ENCODE measurements at places on chromosomes 1 and 21.
A peak's percentile ranks its signal among the peaks of the same experiment; 100 is the strongest.

- no peak for DNase-seq
These were observed 13.2 kb upstream of the UMODL1 start for GRCh38 chr21:42057851-42058437.

DNA sequence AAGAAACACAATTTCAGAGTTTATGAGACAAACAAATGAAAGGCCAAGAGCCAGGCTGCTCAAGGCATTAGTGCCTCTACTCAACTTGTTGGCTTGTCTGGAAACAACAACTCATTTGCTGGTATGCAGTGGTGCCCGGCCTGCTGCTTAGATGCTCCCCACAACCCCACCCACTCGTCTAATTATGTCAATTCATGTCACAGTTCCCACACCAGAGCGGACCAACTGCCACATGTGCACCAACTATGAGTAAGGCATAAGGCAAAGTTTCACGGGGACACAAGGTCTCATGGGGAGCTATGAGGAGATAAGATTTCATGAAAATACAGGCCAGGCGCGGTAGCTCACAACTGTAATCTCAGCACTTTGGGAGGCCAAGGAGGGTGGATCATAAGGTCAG is 34.5 kb upstream of the LRRC38 start:
- DNase-seq, result no peak

DNA sequence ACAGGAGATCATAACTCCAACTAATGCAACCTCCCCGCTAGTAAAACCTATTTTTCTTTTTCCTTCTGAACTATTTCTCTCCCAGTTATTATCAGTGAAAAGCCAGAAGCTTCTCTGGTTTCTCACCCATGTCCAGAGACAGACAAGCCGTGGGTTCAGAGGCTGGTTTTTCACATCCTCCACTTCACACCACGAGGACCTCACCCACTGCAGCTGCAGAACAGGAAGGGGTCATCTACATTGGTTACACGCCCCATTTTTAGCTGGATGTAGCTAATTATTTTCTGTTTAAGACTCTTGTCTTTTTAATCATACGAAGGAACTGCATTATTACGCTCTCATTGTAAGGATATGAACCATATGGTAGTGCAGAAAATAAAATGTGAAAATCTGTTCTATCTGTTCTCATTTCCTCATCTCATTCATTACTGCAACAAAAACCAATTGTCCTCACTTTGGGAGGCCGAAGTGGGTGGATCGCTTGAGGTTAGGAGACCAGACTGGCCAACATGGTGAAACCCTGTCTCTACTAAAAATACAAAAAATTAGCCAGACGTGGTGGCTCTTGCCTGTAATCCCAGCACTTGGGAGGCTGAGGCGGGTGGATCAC is 39.1 kb upstream of the CLDN14 start:
- peak; percentile 52 for DNase-seq

- DNase-seq, result peak; percentile 58
These were observed 46.5 kb upstream of the COA6 start for GRCh38 chr1:234326497-234327366.

DNA sequence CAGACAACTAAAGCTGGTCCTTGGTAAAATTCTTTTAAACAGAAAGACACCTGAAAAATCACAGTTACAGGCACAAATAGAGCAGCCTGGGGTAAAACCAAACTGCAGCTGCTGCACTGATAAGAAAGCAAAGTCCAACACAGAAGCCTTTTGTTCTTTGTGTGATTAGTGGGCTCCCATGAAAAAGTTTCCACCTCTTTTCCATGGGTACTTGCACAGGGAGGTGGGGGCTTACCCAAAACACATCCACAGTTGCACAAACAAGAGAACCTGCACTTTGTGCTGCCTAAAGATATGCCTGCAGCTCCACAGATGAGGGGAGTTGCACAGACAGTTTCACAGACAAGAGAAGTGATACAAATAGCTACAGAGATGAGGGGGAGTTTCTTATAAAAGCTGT is 106.7 kb upstream of the SLC5A9 start:
- no peak for DNase-seq

GRCh38 chr1:156232201-156232894 is 9.6 kb upstream of the BGLAP start:
- DNase-seq, result no peak

DNA sequence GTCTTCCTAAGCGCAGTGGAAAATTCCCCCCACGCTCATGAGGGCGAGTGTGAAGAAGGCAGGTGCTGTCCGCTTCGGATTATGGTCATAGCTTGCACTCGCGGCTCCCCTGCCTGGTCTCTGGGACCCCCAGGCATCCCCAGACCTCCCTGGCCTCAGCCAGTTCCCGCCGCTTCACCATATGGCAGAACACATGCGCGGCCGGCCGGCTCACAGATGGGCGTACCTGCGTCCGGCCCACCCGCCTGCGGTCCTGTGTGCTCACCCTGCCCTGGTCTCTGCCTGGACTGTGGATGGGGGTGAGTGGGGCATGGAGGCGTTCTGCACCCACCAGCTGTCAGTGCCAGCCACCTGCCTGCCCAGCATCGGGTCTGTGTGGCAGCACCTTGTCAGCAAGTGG is 34.1 kb downstream of the PRKCZ start:
- no peak for DNase-seq

GRCh38 chr21:36433059-36433709 is 46.7 kb downstream of the CLDN14 start:
- no peak for DNase-seq

DNA sequence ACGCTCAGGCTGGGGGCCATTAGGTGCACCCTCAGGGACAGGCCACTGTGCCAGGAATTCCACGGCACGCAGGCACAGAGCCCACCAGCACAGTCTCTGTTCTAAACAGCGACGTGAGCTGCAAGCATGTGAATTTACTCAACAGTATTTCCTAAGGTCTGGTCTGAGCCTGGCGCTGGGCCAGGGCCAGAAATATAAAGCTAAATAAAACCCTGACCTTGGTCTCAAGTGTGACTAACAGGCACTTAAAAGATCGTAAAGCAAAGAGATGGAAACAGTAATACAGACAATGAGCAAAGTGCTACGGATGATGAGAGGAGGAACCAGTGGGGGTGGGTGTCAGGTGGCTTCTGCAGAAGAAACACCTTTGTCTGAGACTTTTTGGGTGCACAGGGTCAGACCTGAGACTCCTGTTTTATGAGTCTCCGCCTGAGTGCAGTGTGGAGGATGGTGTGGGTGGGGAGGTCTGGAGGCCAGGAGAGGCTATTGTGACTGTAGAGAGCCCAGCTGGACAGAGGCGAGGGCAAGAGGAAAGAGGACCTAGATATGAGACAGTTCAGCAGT is 53.4 kb upstream of the EDN2 start:
- DNase-seq, result no peak

- no peak for DNase-seq
These were observed 43.4 kb downstream of the NMNAT2 start for GRCh38 chr1:183374825-183375224.

GRCh38 chr1:214473387-214473786 is 78.0 kb downstream of the PTPN14 start:
- no peak for DNase-seq

DNA sequence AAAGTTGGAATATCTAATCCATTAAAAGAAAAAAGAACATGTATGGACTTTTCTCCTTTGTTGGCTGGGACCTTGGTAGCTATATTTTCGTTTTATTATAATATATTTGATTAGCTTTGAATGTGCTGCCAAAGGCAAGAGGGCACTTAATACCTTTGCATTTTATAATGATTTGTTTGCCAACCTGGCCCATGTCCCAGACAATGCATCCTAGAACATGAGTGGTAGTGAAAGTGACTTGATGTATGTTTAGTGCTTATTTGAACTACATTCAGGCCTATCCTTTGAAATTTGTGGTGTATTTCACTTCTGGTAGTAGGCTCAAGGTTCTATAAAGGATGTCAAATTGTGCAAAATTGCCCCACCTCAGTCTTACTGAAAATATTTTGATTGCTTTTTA is 25.9 kb downstream of the CACHD1 start:
- no peak for DNase-seq

- peak; percentile 70 for DNase-seq
These were observed 41.9 kb upstream of the TNFRSF1B start for GRCh38 chr1:12124693-12125421.

DNA sequence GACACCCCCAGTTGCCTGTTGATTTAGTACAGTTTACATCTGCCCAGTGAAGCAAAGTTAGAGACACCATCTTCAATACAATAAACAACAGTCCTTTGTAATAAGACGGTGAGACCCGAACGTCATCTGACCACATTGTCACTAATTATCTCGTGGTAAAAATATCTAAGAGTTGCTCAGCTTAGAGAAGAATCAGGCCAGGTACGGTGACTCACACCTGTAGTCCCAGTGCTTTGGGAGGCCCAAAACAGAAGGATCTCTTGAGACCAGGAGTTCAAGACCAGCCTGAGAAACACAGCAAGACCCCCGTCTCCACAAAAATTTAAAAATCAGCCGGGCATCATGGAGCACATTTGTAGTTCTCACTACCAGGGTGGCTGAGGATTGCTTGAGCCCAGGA is 53.5 kb downstream of the CD34 start:
- DNase-seq, result no peak

- DNase-seq, result no peak
These were observed 28.1 kb downstream of the TENT5C start for GRCh38 chr1:117633936-117634335.

- no peak for DNase-seq
These were observed 387.8 kb upstream of the LYPLAL1 start for GRCh38 chr1:218785928-218786327.

GRCh38 chr1:93304716-93305138 is 41.0 kb upstream of the DR1 start:
- peak; percentile 78 for DNase-seq

DNA sequence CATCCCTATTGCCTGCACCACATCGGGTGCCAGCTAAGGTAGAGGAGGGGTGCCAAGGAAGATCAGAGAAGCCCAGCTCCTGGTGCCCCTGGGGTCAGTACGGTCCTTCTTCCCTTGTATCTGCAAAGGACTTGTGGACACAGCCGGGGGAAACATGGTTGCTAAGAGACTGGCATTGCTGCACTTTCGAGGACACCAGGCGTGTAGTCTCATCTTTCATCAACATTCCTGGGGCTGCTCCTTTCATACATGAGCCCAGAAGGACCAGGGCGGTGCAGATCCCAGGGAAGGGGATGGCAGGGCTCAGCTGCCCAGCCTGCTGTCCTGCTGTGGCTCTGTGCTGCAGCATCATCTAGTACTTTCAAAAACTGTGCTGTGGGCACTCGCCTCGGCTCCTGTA is 61.0 kb downstream of the RUNX1 start:
- DNase-seq, result no peak

GRCh38 chr1:183023146-183023600 is at the start of gene LAMC1:
LAMC1 (plus strand) TSS chr1:183023420; CDS start chr1:183023717, 297 bp downstream.
- DNase-seq, result peak; percentile 84

GRCh38 chr1:103191327-103191726 is 83.0 kb upstream of the COL11A1 start:
- no peak for DNase-seq

- DNase-seq, result no peak
These were observed 92.5 kb downstream of the PBX1 start for GRCh38 chr1:164651351-164651951.

DNA sequence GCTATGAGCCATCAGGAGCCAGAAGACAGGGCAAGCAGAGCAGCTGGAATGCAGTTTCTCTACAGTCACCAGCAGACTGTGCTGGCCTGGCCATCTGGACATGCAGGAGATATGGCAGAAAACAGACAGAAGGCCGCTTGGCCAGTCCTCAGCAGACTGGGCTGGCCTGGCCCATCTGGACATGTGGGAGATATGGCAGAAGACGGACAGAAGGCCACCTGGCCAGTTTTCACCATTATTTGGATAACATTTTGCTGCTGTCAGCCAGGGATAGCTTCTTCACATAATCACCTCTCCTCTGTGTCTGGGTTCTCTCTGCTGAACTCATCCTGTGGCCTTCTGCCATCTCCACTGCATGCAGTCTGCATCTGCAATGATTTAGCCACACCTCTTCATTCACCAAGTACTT is 25.0 kb upstream of the CACYBP start:
- no peak for DNase-seq

GRCh38 chr1:229086686-229087085 is 184.2 kb upstream of the RAB4A start:
- no peak for DNase-seq

DNA sequence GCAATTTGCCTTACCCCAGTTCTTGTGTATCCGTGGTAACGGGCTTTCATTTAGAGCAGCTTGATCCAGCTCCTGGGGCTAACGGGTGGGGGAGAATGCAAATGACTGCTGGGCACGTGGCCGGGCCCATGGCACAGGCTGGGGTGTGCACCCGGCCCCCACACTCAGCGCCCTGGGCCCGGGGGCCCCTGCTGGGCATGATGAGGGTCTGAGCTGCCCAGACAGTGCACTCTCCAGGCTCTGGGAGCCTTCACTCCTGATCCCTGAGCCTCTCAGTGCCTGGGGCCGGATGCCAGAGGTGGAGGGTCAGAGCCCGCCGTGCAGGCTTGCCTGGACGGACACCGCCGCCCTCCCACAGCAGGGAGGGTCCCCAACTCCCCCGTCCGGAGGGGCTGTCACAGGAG is 20.1 kb upstream of the PEX10 start:
- no peak for DNase-seq

GRCh38 chr1:177927021-177927596 is 42.7 kb downstream of the SEC16B start:
- no peak for DNase-seq

DNA sequence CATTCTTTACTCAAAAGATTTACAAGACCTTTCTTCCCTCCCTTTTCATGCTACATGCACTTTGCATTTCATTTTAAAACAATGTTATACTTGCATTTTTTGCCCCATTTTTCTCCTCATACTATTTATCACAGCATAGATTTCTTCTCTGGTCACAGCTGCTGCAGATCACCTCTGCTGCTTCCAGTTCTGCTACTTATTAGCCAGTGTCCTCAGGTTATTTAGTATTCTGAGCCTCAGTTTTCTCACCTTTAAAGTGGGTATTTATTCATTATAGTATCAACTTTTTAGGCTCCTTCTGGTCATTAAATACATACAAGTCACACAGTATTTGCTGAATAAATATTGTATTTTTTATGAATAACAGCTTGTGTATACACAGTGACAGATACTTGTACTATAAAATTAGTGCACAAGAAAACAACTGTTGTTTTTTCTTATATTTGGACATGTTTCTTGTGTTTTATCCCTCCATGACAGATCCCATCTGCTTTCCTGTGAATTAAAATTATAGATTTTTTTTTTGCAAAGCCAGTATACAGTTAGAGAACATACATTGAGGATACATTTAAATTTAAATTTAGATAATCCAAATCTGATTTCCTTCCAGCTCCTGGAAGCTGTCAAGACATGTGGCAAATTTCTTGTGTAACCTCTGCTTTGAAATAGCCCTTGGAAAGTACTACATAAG is 85.3 kb upstream of the BCL10 start:
- no peak for DNase-seq
